Stimulated activated CD4-positive, alpha-beta T cell treated with anti-CD3 and anti-CD28 coated beads, TNF-alpha, amount 100 ng/mL, for 4 hours (primary cell): ENCODE measurements at places on chromosomes 6 and 20.

GRCh38 chr6:134421501-134421900 lies 103.6 kb upstream of the SGK1 start:
- DNase-seq: no peak

- no peak for DNase-seq
Observed at GRCh38 chr6:79416931-79417330, 120.3 kb downstream of the LCA5 start.

DNA sequence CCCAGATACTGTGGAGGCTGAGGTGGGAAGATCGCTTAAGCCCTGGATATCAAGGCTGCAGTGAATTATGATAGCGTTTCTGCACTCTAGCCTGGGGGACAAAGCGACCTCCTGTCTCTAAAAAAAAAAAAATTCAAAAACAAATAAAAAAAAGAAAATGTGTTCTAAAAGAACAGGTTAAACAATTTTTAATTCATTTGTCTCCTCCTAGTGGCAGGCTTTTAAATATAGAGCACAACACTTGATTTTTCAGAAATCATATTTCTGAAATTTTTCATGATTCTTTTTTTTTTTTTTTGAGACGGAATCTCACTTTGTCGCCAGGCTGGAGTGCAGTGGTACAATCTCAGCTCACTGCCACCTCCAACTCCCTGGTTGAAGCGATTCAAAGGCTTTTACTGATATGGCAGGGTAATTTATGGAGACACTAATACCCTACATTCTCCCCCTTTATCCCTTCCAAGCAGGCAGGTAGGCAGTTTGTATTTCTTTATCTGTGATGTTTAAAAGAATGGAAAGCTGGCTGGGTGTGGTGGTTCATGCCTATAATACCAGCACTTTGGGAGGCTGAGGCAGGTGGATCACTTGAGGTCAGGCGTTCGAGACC lies 8.7 kb upstream of the GTF3C6 start:
- no peak for DNase-seq

GRCh38 chr20:36957875-36958667 lies 6.6 kb upstream of the SAMHD1 start:
- no peak for DNase-seq

DNA sequence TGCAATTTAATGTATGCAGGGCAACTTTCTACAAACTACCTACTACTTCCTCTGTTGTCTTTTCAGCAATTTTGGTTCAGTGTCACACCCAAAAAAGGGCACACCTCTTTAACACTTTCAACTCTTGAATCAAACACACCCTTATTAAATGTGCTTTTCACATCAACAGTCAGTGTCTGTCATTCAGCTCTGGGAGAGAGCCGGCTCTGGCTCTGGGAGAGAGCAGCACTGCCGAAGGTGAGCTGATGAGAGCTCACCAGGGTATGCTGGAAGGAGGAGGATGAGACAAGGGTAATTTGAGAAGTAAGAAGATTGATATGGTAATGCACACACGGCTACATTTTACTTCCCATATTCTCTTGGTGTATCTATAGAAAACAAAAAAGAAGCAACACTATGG lies 134.3 kb downstream of the RTN4IP1 start:
- DNase-seq: no peak

- no peak for DNase-seq
Observed at GRCh38 chr6:107337191-107337741, 122.1 kb downstream of the PDSS2 start.
